ENCODE measurements at places on chromosomes 11 and 22. TPM values are rescaled to one million over a fixed set of nuclear protein-coding genes. Genes with fewer than 3 reads are reported as not detected.

Gene CYTH4
- total RNA-seq, result 177 TPM

Gene GRM5
- not detected for total RNA-seq

Gene POTEH
- not detected for total RNA-seq

Gene C1QTNF5
- not detected for total RNA-seq

Gene SCN3B
- total RNA-seq, result not detected

Gene TNNI2
- not detected for total RNA-seq

GRCh38 chr22:49209452-49210195 is 618.0 kb downstream of the BRD1 start:
- DNase-seq, result no peak

DNA sequence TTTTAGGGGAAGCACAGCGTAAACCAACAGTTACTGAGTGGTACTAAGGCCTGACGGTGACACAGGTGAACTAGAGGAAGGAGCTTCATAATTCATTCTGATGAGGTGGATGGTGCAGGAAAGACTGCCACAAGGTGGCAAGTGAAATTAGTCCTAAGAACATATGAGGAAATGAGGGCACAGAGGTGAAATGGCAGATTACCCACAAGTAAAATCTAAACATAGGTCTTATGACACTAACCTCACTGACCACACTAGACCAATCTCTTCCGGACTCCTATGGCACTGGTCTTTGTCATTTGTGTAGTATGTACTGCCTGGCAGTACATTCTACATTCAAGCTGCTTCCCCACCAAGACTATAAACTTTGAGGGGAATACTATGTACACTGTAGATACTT is 20.2 kb downstream of the GAB2 start:
- DNase-seq, result no peak

DNA sequence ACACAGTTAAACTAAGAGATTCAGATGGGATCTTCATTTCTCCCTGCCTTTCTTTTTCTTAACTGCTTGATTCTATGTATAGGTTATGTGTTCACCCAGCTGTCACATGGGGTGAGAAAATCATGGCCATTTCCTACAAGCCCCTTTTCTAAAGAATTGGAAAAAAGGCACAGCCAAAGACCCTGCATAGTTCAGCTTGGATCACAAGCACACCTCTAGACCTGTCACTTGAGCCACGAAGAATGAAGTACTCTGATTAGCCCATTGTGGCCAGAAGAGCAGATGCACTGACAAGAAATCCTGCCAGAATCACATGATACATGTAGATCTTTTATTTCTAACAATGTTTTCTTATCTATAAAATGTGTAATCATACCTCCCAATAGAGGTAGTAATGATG is 69.7 kb downstream of the RAB38 start:
- DNase-seq, result no peak

DNA sequence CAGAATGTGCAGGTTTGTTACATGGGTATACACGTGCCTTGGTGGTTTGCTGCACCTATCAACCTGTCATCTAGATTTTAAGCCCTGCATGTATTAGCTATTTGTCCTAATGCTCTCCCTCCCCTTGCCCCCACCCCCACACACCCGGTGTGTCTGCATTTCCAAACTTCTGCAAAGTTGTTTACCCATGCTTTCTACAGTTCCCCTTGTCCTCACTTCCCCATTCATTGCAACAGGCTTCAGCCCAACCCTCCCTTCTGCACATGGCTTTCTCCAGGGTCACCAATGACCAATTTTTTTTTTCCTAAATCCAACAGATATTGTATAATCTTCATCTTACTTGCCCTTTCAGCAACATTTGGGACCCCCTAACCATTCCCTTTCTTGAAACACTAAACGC is 32.0 kb upstream of the NUP50 start:
- no peak for DNase-seq

GRCh38 chr11:75320643-75321042 is 30.8 kb downstream of the ARRB1 start:
- DNase-seq, result no peak
